ENCODE measurements at places on chromosomes 16 and 17.
A peak's percentile ranks its signal among the peaks of the same experiment; 100 is the strongest.

DNA sequence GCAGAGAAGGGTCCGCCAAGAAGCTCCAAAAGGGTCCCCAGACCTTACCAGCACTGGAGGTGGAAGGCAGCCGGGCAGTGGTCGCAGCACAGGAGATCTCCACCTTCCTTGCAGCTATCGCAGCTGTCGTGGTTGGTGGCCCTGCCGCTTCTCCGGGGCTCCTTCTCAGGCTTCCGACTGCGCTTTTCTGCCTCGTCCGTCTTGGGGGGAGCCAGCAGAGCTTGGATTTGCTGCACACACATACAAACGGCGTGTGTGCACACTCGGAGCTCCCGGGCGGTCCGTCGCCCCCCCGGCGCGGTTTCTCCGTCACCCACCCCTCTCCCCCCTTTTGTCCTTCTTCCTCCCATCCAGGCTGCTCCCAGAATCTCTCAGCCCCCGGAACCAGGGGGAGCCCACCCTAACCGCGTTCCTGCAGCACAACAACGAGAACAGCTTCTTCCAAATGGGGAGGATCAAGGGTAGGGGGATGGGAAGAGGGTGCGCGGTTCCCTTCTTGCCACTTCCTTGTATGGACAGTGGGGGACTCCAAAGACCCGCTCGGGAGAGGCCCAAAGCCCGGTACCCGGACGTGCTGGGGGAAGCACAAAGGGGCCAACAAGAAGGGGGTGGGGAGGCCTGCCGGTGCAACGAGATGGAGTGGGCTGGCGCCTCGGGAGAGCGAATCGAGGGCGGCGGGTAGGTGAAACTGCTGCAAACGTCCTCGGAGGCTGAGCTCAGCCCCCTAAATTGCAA lies 1.1 kb downstream of the PHF12 start:
- DNase-seq, result peak; percentile 31

DNA sequence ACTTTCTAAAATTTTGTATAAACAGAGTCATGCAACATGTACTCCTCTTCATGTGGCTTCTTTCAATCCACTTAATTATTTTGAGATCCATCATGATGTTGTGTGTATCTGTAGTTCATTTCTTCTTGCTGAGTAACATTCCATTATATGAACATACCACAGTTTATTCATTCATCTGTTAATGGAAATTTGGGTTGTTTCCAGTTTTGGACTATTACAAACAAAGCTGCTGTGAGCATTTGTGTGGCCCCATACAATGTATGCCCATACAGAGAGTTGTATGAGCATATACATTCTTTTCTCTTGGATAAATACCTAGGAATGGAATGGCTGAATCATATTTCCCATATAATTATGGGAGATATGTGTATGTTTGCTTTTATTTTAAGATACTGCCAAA lies 85.6 kb downstream of the CLEC16A start:
- DNase-seq, result no peak

DNA sequence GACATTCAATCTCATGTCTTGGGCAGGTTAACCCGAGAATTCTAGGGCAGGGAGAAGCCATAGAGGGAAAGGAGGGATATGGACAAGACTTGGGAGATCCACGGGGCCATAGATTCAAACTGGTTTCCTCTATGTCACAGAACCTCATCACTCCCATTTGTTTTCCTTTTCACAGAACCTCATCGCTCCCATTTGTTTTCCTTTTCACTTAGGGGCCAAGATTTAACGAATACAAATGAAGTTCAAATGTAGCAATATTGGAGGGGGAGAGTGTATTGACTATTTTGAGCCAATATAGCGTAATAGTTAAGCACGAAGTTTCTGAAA lies 39.3 kb upstream of the LONP2 start:
- no peak for DNase-seq

DNA sequence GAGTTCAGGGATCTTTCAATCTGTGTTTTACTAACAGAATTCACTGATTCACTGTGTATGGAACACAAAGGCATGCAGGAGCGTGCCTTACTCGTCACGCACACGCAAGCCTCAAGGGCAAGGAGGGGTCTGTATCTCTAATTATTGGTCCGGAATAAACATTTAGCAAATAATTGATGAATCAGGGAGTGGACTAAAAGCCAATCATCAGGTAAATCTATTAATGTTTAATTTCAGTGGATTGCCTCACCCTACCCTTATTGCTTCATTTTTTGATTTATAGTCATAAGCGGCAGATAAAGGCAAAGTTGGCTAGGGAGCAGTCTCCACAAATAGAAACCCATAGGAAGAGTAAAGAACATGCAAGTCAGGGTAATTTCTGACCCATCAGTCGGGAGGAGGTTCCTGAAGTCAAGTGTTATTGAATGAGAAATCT lies 7.4 kb upstream of the HSD17B2 start:
- no peak for DNase-seq

- no peak for DNase-seq
Measured at GRCh38 chr17:34301986-34302385, 16.4 kb downstream of the CCL11 start.

DNA sequence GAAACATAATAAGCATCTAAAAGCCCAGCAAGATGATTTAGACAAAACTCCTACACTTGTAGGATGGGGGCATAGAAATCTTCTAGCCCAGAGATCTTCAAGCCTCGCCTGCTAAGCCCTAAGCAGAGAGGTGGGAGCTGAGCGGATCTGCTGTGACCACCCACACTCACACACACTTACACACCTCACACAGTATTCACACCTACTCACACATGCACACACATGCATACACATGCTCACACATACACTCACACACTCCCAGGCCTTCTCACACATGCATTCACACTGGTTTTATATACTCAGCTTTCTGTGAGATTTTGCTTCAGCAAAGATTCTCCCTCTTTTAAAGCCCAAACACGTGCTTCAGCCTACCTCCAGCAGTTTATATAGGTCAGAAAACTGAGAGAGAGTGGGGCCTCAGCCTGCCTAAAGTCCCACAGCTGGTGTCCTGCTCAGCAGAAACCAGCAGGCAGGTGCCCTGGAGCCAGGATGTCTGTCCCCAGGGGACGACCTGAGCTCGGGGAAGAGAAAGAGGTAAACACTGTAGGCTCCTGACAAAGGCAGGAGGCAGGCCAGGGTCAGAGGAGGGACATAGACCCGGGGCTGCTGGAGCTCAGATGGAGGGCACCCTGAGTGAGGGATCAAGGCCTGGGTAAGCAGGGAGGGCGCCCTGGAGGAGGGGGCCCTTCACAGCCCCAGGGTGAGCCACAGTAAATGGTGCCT lies 12.0 kb upstream of the KRT19 start:
- DNase-seq, result no peak

DNA sequence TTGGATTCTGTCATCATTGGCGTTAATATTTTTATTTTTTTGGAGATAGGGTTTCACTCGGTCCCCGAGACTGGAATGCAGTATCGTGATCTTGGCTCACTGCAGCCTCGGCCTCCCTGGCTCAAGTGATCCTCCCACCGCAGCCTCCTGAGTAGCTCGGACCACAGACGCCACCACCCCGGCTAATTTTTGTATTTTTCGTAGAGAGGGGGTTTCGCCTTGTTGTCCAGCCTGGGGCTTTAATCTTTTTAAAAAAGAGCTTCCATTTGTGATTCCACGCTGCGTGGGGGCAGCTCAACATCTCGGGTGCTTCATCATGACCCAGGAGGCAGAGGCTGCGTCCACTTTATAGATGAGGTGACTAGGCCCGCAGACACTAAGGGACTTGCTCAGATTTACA lies 1.5 kb downstream of the BANP start:
- no peak for DNase-seq

- DNase-seq, result no peak
Measured at GRCh38 chr16:9056061-9056460, 35.4 kb upstream of the HAPSTR1 start.

All from inflammatory macrophage treated with lipopolysaccharide for 1 hour (primary cell).